Hepatocyte (in vitro differentiated cells): ENCODE measurements at places on chromosomes 11 and 22.

DNA sequence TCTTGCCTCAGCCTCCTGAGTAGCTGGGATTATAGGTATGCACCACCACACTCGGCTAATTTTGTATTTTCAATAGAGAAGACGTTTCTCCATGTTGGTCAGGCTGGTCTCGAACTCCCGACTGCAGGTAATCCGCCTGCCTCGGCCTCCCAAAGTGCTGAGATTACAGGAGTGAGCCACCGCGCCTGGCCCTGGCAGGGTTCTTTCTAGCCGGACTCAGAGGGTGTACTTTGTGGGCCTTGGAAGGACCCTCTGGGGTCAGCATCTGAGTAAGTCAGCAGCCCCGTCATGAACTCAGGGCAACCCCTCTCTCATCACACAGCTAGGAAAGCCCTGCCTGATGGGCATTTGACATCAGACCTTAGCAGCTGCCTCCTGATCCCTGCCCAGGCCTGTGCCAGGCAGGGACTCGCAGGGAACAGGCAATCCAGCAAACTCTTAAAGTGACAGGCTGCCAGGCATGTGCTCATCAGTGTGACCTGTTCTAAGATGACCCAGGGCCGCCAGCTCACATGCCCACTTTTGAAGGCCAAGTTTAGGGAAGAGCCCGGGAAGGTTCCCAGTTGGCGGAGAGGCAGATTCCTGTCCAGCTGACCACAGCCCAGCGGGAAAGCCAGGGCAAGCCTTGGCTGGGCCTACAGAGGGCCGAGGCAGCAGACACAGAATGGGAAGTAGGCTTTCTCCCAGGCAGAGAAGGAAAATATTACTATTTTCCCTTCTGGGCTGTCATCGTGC lies 92.9 kb downstream of the MORC2 start:
- no peak for DNase-seq

DNA sequence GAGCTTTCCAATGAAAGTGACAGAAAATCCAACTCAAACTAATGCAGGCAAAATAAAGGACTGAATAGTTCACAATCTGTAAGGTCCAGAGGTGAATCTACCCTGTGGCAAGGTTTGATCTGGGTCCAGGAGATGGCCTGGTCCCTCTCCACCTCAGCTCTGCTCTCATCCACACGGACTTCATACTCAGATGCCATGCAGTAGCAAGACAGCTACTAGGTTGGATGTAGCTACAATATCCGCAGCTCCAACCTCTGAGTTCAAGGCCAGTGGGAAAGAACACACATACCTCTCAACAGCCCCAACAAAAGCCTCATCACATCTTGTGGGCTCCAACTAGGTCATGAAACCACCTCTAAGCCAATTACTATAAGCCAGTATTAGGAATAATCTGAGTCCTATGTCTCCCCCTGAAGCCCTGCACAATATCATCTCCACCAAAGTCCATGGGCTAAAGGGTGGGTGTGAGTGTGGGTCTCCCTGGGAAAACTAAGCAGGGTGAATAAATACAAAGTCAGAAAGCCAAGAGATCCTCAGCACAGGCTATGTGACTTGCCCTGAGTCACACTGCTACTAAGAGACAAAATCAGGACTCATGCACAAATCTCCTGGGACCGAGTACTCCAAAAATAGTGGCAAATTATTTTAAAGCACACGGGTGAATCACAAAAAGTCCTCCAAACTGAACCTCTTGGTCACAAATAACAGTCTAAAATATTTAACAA lies 78.8 kb downstream of the LARGE1 start:
- no peak for DNase-seq

DNA sequence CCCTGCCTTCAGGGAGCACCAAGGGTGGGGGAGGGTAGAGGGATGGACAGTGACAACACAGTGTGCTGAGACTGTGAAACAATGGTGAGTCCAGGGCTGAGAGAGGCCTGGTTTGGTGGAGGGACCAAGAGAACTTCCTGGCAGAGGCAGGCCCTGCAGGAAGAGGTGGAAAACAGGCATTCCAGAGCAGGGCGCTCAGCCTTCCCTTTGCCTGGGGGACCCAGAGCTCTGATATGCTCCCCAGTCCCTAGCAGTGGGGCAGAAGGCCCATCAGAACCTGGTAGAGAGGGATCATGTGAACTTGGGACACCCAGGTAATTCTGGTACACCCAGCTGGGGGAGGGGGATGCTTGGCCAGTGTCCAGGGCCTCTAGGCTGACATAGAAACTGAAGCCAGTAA lies 17.2 kb upstream of the UVRAG start:
- DNase-seq: no peak

DNA sequence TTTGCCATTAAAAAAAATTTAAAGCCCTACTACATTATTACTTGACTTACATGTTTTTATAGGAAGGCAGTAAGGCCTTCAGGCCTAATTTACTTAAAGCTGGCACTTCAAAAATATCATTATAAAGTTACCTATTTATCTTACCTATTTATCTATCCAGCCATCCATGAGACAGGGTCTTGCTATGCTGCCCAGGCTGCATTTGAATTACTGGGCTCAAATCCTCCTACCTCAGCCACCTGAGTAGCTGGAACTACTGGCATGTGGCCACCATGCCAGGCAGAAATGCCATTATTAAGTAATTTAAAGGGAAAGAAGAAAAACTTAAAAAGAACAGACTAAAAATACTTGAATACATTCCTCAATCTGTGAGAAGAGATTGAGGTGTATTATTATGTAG lies 60.3 kb upstream of the CLNS1A start:
- no peak for DNase-seq

- DNase-seq: no peak
These were observed 25.4 kb upstream of the CPT1A start for GRCh38 chr11:68867066-68867465.
